Renal cortical epithelial cell (primary cell): ENCODE measurements at places on chromosomes 13 and 19. TPM values are rescaled to one million over a fixed set of nuclear protein-coding genes. Genes with fewer than 3 reads are reported as not detected.

Gene TPGS1
- total RNA-seq, result 30.3 and 75.5 TPM in 2 replicates

DNA sequence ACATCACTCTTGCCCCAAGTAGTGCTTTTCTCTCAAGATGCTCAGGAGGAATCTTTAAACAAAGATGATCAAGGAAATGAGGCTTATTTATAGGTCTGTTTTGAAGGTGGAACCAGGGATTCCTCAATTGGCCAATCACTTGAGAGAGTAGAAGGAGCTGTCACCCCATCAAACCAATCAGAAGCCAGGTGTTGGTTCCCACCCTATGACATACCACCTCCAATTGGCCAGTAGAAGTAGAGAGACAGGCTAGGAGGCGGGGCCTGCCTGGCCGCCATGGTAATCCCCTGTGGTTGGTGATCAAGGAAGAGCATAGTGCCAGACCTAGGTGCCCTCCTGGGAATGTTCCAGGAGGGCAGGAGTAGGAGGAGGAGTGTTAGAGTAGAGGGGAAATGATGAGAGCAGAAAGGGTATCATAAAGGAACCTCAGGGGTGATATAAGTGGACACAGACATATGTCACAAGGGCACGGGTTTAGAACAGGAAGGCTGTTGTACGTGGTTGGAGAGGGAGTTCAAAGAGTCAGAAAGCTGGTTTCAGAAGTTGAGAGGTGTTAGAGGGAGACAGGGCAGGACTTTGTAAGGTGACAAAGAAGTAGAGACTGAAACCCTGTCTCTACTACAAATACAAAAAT is 10.5 kb downstream of the PMIS2 start:
- no peak for DNase-seq

DNA sequence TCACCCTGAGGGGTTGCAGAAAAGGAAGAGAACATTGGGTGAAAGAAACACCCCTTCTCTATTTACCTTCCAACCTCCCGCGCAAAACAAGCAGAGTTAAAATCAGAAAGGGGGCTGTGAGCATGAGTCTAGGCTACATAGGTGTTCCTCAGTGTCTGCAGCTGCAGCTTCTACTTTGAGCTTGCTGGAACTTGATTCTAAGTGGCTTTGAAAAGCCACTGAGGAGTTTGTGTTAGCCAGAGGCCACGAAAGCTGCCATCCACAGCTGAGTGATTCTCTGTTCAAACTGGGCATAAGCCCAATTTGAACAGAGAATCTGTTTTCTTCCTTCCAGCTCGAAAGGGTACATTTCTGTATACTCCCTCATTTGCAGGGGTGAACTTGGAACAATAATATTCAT is 343.9 kb downstream of the PCDH9 start:
- DNase-seq, result peak; percentile 46

DNA sequence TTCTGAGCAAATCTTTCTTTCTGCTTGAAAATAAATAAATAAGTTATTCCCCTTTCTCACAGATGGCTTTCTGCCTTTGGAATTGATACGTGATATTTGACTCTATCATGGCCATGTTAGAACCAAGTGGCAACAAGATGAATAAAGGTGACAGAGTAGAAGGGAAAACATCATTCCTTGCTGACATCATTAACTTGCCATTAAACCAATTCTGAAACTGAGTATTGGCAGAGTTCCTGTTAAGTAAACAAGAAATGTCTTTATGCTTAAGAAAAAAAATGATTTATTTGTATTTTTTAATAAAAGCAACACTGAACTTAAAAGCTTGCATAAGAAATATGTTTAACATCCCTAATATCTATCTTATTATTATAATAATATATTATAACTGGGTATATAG is 828.1 kb downstream of the PCDH9 start:
- no peak for DNase-seq

Gene OLFM2
- 0.87 and 4.9 TPM in 2 replicates for total RNA-seq

Gene RAB3D
- total RNA-seq, result 23.4 and 49.7 TPM in 2 replicates

Gene C5AR1
- 0.80 TPM in 1 of 2 replicates, not detected in the other for total RNA-seq

DNA sequence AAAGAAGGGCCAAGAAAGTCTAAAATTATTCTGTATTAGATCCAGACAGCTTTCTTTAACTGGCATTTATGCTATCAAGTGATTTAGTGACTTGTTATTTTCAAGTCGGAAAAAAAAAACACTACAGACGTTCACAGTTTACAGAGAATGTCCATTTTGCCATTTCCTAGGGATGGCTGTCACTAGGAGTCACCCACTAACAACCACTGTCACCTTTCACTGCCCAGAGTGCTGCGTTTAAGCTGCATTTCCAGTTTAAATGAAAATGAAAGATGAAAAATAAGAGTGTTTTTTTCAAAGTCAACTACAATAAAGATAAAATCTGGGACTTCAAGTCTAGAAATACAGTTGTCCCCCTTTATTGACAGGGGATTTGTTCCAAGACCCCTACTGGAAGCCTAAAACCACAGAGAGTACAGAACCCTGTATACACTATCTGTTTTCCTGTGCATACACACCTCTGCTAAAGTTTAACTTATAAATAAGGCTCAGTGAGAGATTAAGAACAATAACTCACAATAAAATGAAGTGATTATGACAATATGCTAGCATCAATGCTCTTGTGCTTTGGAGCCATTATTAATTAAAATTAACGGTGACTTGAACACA is 112.5 kb downstream of the SACS start:
- no peak for DNase-seq

DNA sequence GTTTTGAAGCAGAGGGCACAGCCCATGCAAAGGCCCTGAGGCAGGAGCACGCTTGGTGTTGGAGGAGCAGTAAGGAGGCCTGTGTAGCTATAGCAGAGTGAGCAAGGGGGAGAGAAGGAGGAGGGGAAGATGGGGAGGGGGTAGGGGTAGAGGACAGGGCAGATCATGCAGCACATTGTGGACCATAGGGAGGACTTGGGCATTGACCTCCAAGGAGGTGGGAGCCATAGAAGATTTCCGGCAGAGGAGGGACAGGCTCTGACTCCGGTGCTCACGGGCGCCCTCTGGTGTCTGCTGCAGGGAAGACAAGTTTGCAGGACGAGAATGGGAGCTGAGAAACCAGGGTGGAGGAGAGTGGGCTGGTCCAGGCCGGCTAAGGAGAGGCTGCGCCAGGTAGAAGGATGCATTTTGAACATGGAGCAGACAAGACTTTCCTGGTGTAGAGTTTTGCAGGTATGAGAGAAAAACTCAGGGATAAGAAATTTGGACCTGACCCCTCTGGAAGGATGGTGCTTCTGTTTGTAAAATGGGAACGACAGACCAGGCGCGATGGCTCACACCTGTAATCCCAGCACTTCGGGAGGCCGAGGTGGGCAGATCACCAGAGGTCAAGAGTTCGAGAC is 13.7 kb upstream of the CREB3L3 start:
- DNase-seq, result peak; percentile 29

Gene ZNF253
- total RNA-seq, result 5.0 and 14.7 TPM in 2 replicates

- peak; percentile 55 for DNase-seq
Observed at GRCh38 chr13:21537105-21537504, 66.9 kb downstream of the MICU2 start.

Gene SYT5
- total RNA-seq, result 1.0 TPM in 1 of 2 replicates, not detected in the other

Gene LILRA1
- total RNA-seq, result not detected in 2 replicates

Gene CALM3
- 181 and 302 TPM in 2 replicates for total RNA-seq

DNA sequence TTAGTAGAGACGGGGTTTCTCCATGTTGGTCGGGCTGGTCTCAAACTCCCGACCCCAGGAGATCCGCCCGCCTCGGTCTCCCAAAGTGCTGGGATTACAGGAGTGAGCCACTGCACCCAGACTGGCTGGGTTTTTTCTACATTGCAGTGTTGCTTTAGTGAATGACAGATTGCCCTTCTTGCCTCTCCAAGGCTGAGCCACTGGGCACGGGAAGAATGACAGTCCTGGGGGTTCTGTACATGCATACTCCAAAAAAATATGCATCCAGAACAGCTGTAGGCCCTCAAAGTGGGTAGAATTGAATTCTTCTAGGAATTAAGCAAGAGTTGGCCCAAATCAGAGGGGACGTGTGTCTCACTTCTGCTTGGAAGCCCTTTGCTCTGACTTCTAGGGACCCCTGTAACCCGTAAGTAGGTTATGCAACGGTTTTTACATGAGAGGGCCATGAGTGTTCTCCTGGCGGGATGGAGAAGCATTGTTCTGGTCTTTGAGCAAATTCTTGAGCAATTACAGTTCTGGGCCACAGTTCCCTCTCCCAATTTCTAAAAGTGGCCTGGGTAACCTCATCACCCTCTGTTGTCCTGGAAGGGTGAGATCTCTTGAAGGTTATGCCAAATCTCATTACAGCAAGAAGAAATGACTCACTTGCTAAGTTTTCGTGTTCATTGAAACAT is 3.6 kb downstream of the ACTN4 start:
- DNase-seq, result peak; percentile 91

- no peak for DNase-seq
Observed at GRCh38 chr13:57633141-57633949, 1.8 kb downstream of the PCDH17 start.

DNA sequence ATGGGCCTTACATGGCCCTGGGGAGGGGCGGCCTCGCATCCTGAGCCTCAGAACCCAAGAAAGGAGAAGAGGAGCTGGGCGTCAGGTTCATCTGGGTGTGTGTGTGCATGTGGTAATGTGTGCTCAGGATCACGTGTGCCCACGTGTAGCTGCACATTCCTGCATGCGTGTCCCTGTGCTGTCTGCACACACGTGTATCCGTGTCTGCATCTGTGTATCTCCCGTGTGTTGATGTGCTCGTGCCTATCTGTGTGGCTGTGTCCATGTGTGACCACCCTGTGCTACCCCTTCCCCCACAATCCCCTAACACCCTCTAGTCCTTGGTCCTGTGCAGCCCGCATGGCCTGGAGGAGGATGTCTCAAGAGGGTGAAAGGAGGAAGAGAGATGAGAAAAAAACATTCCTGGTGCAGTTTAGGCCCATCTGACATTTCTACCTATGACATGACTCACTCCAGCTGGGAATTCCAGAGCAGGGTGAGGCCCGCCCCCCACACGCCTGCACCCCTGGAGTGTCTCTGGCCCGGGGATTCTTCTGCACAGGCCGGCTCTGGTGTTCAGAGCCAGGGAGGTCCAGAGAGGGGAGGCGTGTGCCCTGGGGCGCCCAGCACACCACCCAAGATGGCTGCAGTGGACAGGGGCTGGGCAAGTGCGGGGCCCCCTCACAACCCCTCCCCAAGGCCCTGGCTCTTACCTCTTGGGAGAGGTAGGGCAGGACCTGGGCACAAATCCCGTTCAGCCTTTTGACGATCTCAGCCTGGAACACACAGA is 7.1 kb downstream of the TLE5 start:
- DNase-seq, result peak; percentile 61

DNA sequence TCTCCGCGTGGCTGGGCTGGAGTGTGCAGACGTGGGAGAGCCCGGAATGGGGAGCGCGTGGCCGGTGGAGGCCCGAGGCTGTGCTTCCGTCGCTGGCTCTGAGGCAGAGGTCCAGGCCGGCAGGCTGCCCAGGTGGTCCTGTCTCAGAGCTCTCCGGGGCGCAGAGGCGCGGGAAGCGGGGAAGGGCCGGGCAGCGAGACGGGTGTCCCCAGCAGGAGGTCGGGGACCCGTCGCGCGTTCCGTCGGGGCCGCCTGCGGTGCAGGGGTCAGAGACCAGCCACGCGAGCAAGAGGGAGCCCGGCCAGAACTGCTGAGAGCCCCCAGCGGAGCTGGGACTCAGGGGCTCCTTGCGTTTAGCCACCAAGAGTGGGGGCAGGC is 1.3 kb upstream of the C1QTNF9 start:
- DNase-seq, result no peak

DNA sequence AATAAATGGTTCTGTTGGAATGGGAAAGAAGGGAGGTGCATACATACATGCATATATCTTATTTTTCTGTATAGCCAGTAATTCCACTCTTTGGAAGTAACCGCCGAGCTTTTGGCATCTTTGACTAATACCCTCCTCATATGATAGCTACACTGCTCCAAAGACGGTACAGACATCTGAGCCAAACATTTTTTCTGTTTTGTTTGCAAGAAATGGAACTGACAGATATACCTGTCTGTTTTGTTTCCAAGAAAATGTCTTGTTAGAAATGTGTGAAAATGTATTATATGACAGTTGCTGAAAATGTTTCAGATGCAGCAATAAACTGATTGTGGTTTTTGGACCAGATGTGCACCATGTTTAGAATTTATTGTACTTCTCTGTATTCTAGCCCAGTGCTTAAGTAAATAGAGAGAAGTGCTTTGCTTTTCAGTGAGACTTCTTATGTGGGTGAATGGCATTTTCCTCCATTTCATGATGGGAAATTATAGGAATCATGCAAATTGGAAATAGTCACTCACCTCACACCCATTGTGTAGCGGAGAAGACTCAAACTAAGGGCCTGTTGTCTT is 396.9 kb downstream of the KCNRG start:
- DNase-seq, result no peak

Gene ZNF579
- total RNA-seq, result 3.1 and 12.4 TPM in 2 replicates

Gene SEMA6B
- total RNA-seq, result 0.17 and 0.89 TPM in 2 replicates

DNA sequence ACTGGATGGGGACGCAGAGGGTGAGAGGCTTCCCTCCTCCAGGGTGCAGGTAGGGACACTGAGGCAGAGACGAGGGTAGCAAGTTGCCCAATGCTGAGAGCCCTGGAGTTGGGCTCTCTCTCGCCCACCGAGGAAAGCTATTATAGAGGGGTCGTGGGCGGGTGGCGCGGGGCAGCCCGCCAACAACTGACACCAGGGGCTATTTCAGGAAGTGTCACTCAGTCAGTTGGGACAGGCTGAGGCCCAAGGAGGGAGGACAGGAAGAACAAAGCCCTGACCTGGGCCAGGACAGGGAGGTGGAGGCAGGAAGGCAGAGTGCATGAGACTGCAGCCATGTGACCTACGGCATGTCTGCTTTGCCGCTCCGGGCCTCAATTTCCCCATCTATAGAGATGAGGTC is 29.9 kb downstream of the TINCR start:
- DNase-seq, result no peak

DNA sequence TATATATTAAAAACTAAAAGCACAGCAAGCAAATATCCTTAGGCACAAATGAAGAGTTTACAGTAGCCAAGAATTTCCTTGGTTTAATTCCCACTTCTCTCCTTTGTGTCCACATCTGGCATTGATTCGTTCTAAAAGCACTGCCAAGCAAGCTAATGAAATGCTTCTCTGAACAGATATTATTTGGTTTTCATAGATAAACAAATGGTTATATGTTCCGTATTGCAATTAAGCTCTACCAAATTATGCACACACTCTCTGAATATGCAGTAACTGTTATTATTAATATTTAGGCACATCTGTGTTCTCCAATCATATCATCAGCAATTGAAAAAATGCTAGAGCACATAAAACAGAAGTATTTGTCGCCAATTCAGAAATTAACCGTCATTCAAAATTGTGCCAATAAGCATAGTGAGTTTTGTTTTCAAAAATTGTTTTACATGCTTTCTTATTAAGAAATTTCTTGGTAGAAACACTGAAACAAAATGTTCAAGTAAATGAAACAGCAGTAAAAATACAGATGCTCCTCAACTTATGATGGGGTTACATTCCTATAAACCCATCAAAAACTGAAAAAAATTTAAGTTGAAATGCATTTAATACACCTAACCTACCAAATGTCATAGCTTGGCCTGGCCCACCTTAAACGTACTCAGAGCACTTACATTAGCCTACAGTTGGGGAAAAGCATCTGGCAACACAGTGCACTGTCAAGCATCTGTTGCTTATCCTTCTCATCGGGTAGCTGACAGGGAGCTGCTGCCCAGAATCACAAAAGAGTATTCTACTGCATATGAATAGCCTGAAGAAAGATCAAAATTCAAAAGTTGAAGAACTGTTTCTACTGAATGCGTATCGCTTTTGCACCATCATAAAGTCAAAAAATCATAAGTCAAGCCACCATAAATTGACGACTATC is 2134.7 kb downstream of the PCDH9 start:
- DNase-seq, result no peak

- no peak for DNase-seq
Observed at GRCh38 chr13:71576571-71576970, 290.4 kb downstream of the DACH1 start.
